ENCODE measurements at places on chromosomes 3 and 15.

DNA sequence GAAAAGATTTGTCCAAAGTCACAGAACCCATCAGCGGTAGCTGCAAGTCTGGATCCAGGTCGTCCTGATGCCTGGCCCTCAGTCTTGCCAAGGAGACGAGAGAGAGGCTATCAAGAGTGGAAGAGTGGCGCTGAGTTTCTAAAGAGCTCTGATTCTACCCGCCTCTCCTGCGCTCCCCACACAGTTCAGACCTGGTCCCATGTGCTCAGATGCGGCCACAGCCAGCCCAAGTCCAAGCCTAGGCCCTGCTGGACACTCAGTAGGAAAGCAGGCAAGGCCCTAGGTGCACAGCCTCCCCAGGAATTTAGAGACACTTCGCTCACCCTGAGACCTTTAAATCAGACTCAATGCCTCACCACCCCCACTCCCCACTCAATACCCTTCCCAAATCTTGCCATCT, 32.4 kb downstream of the CCDC12 start:
- DNase-seq: no peak

DNA sequence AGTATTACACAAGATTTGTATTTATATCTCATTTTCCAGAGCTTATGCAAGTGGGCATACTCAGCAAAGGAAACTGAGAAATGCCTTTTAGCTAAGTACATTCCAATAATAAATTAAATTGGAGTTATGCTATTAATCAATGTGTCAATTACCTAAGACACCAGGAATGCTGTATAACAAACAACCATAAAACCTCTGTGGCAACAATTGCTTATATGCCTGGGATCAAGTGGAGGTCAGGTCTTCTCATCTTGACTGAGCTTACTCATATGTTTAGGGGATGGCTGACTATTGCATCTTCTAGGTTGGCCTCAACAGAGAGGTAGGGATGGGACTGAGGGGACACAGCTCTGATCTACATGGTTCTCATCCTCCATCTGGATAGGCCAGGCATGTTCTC, 30.7 kb downstream of the CD200R1L start:
- no peak for DNase-seq

DNA sequence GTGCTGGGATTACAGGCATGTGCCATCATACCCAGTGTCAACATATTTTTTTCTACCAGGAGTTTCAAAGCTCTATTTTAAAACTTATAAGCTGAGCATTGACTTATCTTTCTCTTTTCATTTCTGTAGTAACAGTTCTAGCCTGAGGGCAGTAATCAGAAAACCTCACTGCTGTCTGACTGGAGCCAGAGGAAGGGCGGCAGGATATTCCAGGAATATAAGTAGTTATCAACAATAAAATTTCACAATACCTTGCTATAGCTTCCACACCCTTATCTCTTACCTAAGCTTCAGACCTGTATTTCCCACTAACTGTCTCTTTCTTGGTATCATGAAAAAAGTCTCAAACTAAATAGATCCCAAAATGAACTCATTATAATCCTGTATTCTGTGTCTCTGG, 5.1 kb upstream of the NEDD4 start:
- peak; percentile 54 for DNase-seq

DNA sequence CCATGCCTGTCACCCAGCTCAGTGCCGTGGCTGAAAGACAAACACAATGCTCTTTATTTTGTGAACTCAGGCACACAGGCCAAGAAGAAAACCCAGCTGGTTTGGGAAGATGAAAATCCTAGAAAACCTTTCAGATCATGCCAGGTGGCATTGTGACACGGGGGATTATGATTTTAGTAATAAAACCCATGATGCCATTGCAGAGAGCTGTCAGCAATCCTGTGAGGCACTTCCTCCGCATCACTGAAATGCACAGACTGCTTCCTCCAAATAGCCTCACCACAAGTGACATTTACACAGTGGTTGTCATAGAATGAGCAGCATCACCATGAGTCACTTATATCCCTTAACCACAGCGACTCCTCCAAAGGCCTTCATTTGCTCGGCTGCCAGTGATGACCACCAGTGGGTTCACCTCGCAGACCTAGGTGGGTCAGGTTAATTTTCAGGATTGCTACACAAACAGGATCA, 22.7 kb downstream of the ABHD6 start:
- DNase-seq: no peak

DNA sequence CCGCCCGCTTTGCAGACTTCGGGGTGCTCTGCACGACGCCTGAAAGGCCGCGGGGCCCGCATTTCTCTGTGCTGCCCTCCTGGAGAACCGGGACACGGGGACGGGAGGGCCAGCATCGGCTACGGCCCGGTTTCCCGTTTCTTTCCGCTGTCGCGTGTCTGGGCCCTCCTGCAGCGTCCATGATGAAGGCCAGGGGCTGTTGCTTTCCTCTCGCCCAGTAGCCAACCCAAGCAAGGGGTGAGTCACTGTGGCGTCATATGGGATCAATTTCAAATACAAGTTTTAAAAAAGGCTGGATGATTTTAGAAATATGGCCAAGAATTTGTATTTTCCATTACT, 435 bp downstream of the SLC35G2 start:
- DNase-seq: peak; percentile 67

DNA sequence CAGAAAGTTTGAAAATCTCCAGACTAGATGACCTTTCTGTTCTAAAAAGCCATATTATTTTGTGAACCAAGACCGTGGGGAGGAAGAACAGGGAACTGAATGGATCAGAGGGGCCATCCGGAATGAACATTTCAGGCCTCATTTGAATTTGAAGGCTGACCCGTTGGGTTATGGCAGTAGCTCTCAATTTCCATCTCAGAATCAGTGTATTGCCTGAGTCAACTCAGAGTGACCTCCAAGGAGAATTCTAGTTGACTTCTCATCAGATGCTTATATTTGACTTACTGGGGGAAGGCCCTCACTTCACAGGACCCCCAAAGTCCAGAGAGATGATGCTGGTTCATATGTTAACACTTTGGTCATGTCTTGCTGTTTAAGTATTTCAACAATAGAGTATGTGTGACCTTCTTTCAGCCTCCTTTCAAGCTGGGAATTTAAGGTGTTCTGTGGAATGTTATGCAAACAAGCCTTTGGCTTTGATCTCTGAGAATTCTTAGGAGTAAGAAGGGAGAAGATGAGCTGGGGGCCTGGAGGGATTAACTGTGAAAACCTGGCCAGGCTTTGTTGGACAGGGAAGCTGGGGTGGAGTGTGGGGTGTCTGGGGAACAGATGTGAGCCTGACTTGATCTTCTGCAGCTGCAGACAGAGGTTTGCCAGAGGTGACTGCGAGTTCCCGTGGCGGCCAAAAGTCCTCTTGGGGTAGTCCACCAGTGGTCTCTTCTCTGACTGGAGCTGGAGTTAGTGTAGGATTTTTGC, 111.2 kb upstream of the RGMA start:
- DNase-seq: no peak
